ENCODE measurements at places on chromosomes 7 and 10.

GRCh38 chr7:78905436-78905835 is 548.0 kb downstream of the MAGI2 start:
- no peak for DNase-seq

DNA sequence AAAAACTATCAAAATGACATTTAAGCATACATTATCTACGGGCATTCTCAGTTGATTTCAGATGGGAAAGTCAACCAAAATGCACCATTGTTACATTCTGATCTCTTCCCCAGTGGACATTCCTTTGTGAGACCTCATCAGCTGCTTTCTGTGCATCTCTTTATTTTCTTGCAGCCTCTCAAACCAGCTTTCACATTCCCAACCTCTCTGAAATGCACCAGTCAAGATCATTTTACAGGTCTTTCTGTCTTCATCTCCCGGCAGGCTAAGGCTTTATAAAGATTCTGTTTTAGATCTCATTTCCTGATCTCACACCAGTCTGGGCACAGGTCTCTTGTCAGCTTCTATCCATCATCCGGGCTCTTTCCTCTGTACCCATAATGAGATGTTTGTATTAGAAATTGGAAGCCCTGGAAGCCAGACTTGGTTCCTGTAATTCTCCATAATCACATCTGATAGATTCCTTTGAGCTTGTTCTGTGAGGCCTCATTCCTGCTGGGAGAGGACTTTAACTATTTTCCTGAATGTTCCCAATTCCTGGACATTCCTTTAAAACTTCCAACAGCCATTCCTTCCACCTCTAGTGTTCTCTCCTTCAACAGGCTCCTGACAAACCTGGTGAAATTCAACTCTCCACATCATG is 44.3 kb upstream of the ARL4A start:
- peak; percentile 33 for DNase-seq

GRCh38 chr10:70761727-70762350 is 23.3 kb downstream of the TBATA start:
- no peak for DNase-seq

- no peak for DNase-seq
Observed at GRCh38 chr7:25803117-25803887, 348.7 kb upstream of the NFE2L3 start.

DNA sequence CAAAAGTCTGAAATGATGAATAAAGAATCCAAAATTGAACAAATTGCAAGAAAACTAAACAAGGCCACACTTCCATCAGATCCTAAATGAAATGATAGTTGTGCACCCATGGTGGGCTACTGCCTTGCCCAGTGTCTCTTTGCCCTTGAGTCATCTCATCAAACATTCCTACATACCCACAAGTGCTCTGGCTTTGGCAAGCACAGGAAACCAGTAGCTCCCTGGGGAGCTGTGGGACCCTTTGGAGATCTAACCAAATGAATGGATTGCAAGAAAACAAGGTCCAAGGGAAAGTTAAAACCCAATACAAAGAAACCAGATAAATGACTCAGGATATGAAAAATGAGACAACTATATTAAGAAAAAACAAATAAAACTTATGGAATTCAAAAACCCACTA is 129.8 kb upstream of the TMEM229A start:
- DNase-seq, result no peak

GRCh38 chr10:131815266-131816156 is 85.3 kb upstream of the PPP2R2D start:
- no peak for DNase-seq

DNA sequence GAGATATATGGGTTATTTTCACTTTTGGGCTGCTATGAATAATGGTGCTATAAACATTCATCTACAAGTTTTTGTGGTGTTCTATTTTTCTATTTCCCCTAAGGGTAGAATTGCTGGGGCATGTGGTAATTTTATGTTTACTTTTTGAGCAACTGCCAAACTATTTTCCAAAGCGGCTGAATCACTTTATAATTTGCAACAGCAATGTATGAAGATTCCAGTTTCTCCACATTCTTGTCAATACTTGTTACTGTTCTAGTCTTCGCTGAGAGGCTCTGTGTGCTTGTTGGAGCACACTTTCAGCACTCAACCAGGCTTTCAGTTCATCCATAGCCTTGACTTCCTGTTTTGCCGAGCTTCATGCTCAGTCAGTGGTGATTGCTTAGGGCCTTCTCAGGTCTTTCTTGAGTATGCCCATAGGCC is 39.0 kb downstream of the ADK start:
- DNase-seq, result peak; percentile 94

- peak; percentile 46 for DNase-seq
Observed at GRCh38 chr10:102714621-102715455, at the start of gene SFXN2. TSS of gene SFXN2 (plus strand) at chr10:102714636. CDS start at chr10:102726637, 12,001 bp downstream.

DNA sequence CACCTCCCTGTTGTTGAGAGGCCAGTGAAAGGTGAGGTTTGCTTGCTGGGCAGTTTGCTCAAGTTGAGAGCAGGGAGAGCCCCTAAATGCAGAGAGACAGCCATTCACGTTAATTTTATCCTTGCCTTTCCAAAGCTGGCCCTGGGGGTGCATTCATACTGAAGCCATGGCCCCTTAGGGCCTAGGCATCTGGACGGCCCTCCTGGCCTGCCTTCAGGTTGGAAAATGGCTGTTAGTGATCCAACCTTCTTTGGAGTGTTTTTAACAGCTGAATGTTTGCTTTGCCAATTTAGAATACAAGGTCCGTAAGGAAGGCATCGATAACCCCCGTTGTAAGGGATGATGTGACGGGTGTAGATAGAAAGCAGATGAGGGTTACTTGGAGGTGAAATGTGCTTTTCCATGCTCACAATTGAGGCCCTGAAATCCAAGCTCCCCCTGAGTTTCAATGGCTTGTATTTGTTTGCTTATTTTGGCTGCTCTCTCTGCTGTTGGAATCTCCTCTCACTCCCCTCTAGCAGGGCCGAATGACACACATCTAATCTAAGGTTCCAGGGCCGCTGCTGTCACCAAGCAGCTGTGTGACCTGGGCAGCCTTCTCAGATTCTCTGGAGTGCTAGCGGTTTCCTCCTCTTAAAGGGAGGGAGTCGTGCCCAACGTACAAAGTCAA is 171.6 kb upstream of the MKI67 start:
- no peak for DNase-seq

GRCh38 chr10:43199684-43200537 is 61.7 kb downstream of the CSGALNACT2 start:
- DNase-seq, result no peak

- no peak for DNase-seq
Observed at GRCh38 chr7:37395618-37396259, 52.9 kb downstream of the ELMO1 start.

DNA sequence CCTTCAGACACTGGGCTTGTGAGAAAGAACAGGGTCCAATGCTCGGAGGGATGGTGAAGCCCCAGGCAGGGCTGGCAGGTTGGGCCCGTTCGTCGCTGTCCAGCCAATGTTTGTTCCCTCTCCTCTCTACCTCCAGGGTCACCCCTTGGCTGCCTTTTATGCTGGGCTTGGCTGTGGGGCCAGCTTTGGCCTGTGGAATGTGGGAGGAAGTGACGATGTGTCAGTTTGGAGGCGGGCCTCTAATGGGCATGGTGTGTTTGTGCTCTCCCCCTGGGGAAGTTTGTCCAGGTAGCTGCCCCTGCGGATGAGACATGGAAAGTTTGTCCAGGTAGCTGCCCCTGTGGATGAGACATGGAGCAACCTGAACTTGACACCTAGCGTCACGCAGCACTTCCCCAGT is 236.7 kb downstream of the GLRX3 start:
- DNase-seq, result no peak

- DNase-seq, result no peak
Observed at GRCh38 chr7:83446102-83446669, 202.8 kb downstream of the SEMA3E start.
